ENCODE measurements at places on chromosomes 5 and 9. TPM values are rescaled to one million over a fixed set of nuclear protein-coding genes. Genes with fewer than 3 reads are reported as not detected.
A peak's percentile ranks its signal among the peaks of the same experiment; 100 is the strongest.

DNA sequence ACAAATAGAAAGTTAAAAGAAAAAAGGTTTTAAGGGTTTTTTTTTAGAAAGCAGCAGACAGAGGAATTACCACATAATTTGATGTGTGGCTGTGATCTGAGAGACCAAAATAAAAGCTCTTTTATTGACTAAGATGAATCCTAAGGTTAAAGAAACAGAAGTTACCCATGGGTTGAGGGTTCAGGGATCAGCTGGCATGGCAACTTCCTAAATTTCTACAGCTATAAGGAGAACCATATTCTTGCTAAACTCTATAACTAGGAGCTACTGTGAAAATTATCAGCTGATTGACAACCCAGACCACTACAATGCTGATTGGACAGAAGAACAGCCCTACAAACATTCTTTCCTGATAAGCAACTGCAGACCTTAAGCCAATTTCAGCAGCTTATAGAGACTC, 40.2 kb downstream of the TMEM215 start:
- no peak overlapping the region for H3K4me3 ChIP-seq
- no peaks in the 10 kb centered on the region for H3K27me3 ChIP-seq
- DNase-seq = no peak
- H3K4me1 ChIP-seq = no peaks in the 10 kb centered on the region
- H3K36me3 ChIP-seq = no peaks in the 10 kb centered on the region
- H3K27ac ChIP-seq = no peak overlapping the region

PLPP6 gene
- total RNA-seq = 9.0 TPM

F2RL2 gene
- 0.44 TPM for total RNA-seq

IFNE gene
- total RNA-seq = 1.1 TPM

GRCh38 chr5:41891066-41891707, 13.0 kb upstream of the RIMOC1 start:
- no peaks in the 10 kb centered on the region for H3K27me3 ChIP-seq
- no peaks in the 10 kb centered on the region for H3K4me1 ChIP-seq
- DNase-seq = no peak
- no peak overlapping the region for H3K27ac ChIP-seq
- H3K4me3 ChIP-seq = no peak overlapping the region
- no peaks in the 10 kb centered on the region for H3K36me3 ChIP-seq

- H3K27me3 ChIP-seq = no peaks in the 10 kb centered on the region
- DNase-seq = no peak
- H3K27ac ChIP-seq = no peak overlapping the region
- no peaks in the 10 kb centered on the region for H3K36me3 ChIP-seq
- H3K4me3 ChIP-seq = peak overlapping the region; percentile 48
These were observed 4.2 kb downstream of the NIPBL start for GRCh38 chr5:36880761-36881160.

GRCh38 chr9:97276310-97276852, 31.1 kb upstream of the CCDC180 start:
- no peak overlapping the region for H3K27ac ChIP-seq
- no peaks in the 10 kb centered on the region for H3K4me1 ChIP-seq
- DNase-seq = no peak
- no peaks in the 10 kb centered on the region for H3K27me3 ChIP-seq
- no peak overlapping the region for H3K4me3 ChIP-seq
- H3K36me3 ChIP-seq = peaks cover 19% of the 10 kb centered on the region

- no peak overlapping the region for H3K27ac ChIP-seq
- no peak for DNase-seq
- peaks cover 4% of the 10 kb centered on the region for H3K4me1 ChIP-seq
- no peak overlapping the region for H3K4me3 ChIP-seq
- no peaks in the 10 kb centered on the region for H3K36me3 ChIP-seq
- H3K27me3 ChIP-seq = no peaks in the 10 kb centered on the region
These were observed 65.2 kb downstream of the TRIO start for GRCh38 chr5:14208071-14209021.

DNA sequence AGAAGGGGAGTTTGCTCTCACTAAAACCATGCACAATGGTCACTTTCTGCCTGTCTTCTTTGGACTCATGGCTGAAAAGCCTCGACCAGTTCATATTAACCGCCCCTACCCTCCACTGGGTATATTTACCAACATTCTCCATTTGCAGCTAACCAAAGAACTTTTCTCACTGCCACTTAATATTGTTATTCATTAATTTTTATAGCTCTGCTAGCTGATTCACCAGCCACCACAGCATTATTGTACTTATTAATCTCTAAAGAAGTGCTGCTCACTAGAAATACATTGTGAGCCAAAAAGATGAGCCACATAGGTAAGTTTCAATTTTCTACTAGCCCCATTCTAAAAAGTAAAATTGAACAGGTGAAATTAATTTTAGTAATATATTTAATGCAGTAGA, 33.4 kb upstream of the SMIM32 start:
- H3K27me3 ChIP-seq = no peaks in the 10 kb centered on the region
- no peaks in the 10 kb centered on the region for H3K4me1 ChIP-seq
- H3K36me3 ChIP-seq = no peaks in the 10 kb centered on the region
- peak overlapping the region; percentile 53 for H3K27ac ChIP-seq
- H3K4me3 ChIP-seq = peak overlapping the region; percentile 44

- no peaks in the 10 kb centered on the region for H3K27me3 ChIP-seq
- no peak overlapping the region for H3K27ac ChIP-seq
- no peaks in the 10 kb centered on the region for H3K4me1 ChIP-seq
- H3K4me3 ChIP-seq = no peak overlapping the region
These were observed 146.5 kb downstream of the CD180 start for GRCh38 chr5:67050125-67050524.

GRCh38 chr5:41858890-41859289, 11.3 kb downstream of the OXCT1 start:
- no peaks in the 10 kb centered on the region for H3K4me1 ChIP-seq
- no peaks in the 10 kb centered on the region for H3K36me3 ChIP-seq
- H3K27ac ChIP-seq = no peak overlapping the region
- H3K27me3 ChIP-seq = no peaks in the 10 kb centered on the region
- no peak for DNase-seq

FOXD4L3 gene
- total RNA-seq = not detected

- no peak for DNase-seq
- no peak overlapping the region for H3K27ac ChIP-seq
- H3K4me3 ChIP-seq = no peak overlapping the region
- no peaks in the 10 kb centered on the region for H3K27me3 ChIP-seq
- no peaks in the 10 kb centered on the region for H3K4me1 ChIP-seq
These were observed 4.8 kb downstream of the ROPN1L start for GRCh38 chr5:10446490-10446889.

APBA1 gene
- 5.1 TPM for total RNA-seq

MARCHF3 gene
- total RNA-seq = 8.0 TPM

WDR31 gene
- 8.7 TPM for total RNA-seq

UIMC1 gene
- total RNA-seq = 37.9 TPM

- peak overlapping the region; percentile 99 for H3K4me3 ChIP-seq
- DNase-seq = no peak
- peak overlapping the region; percentile 98 for H3K27ac ChIP-seq
- peaks cover 6% of the 10 kb centered on the region for H3K4me1 ChIP-seq
These were observed 1.3 kb downstream of the MAT2B start for GRCh38 chr5:163506726-163507125.

DNA sequence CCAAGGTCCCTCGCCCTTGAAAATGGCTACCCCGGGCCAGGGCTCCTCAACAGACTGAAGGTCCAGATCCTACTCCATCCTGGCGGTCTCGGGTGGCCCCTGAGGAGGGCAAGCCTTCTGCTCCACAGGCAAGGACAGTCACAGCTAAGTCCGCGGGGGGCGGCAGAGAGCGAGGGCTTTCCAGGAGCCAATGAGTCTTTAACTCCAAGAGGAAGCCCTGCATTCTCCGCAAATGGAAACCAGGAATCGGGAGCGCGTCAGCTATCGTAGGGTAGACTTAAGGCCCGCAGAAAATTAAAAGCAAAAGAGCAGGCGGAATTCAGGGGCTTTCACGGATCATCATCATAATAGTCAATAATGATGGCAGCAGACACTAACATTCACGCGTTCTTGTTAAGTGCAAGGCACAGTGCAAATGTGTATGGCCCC, 87.8 kb upstream of the TNFAIP8 start:
- peak overlapping the region; percentile 83 for H3K27ac ChIP-seq
- H3K36me3 ChIP-seq = no peaks in the 10 kb centered on the region
- peak; percentile 97 for DNase-seq

TAF1L gene
- not detected for total RNA-seq

GRCh38 chr5:10860645-10861422, 99.8 kb upstream of the DAP start:
- DNase-seq = no peak
- no peaks in the 10 kb centered on the region for H3K4me1 ChIP-seq
- no peak overlapping the region for H3K4me3 ChIP-seq
- H3K27me3 ChIP-seq = no peaks in the 10 kb centered on the region
- no peaks in the 10 kb centered on the region for H3K36me3 ChIP-seq

GRCh38 chr9:92747459-92748232, 17.0 kb downstream of the BICD2 start:
- H3K27ac ChIP-seq = no peak overlapping the region
- H3K27me3 ChIP-seq = no peaks in the 10 kb centered on the region
- H3K4me1 ChIP-seq = peaks cover 21% of the 10 kb centered on the region
- H3K4me3 ChIP-seq = no peak overlapping the region
- no peaks in the 10 kb centered on the region for H3K36me3 ChIP-seq
- no peak for DNase-seq

LEAP2 gene
- 1.5 TPM for total RNA-seq

GRCh38 chr5:79691007-79691406, 1.4 kb downstream of the CMYA5 start:
- no peaks in the 10 kb centered on the region for H3K36me3 ChIP-seq
- peak overlapping the region; percentile 2 for H3K4me3 ChIP-seq
- peak overlapping the region; percentile 81 for H3K27ac ChIP-seq
- H3K27me3 ChIP-seq = no peaks in the 10 kb centered on the region
- H3K4me1 ChIP-seq = no peaks in the 10 kb centered on the region

- no peak overlapping the region for H3K27ac ChIP-seq
- no peak overlapping the region for H3K4me3 ChIP-seq
- DNase-seq = no peak
These were observed 148.9 kb upstream of the IRX4 start for GRCh38 chr5:2031581-2031980.

HNRNPA0 gene
- total RNA-seq = 28.3 TPM

PFN3 gene
- total RNA-seq = not detected

Data from kidney (tissue), 22 donors.